ENCODE measurements at places on chromosomes 2 and 18.

DNA sequence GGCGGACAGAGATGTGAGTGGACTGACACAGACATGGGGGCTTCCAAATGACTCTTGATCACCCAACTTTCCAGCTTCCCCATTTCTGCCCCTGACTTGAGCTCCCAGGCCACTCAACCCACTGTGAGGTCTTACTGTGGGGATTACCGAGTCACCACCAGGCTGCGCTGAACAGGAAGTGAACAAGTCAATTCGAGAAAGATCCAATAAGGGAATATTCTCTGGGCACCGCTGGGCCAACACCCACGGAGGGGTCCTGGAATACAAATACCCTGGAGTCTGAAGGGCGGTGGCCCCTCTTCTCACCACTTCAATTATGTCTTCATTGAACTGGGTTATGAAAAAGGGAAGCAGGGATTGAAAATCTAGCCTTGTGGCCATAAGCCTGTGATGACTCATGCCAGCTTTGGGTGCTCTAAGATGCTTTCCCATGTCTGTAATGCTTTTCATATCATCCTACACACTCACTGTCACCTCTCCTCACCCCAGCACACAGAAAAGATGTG, 37.7 kb downstream of the BCL11A start:
- DNase-seq: no peak

GRCh38 chr2:146837857-146838256, 1007.0 kb upstream of the ACVR2A start:
- DNase-seq: no peak

DNA sequence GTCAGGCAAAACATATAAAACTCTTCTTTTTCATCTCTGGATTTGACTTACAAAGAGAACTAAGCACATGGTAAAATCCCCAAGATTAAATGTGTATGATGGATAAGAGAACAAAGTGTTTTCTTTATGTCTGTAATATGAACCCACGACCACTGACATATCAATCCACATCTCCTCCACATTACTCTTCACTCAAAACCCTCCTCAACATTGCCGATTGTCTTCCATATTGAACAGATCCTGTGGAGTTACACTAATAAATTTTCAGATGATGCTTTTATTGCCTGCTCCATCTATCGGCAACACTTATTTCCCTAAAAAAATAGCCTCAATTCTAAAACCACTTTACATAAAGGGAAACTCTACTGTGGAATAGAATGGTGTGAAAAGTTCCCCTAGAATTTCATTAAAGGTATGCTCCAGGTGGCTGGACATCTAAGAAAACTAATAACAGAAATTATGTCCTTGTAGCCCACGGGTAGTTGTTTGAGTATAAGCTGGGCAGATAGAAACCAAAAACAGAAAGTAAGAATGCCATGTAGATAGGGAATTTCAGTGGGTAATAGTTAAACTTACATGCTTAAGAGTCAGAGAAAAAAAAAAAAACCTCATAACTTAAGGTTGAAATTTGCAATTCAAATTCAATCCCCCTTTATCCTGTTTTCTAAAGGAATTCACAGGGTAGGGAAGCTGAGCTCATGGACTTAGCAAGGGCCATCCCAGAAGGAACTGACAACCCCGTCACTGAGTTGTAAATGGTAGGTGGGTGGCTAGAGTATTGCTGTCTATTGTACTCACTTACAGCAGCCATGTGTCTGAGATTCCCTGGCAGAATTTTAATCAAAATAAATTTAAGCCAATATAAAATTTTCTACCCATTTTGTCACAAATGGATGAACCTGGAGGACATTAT, 305.4 kb upstream of the LYPD1 start:
- DNase-seq: no peak

- DNase-seq: no peak
Observed at GRCh38 chr18:159037-159652, 788 bp downstream of the USP14 start.

DNA sequence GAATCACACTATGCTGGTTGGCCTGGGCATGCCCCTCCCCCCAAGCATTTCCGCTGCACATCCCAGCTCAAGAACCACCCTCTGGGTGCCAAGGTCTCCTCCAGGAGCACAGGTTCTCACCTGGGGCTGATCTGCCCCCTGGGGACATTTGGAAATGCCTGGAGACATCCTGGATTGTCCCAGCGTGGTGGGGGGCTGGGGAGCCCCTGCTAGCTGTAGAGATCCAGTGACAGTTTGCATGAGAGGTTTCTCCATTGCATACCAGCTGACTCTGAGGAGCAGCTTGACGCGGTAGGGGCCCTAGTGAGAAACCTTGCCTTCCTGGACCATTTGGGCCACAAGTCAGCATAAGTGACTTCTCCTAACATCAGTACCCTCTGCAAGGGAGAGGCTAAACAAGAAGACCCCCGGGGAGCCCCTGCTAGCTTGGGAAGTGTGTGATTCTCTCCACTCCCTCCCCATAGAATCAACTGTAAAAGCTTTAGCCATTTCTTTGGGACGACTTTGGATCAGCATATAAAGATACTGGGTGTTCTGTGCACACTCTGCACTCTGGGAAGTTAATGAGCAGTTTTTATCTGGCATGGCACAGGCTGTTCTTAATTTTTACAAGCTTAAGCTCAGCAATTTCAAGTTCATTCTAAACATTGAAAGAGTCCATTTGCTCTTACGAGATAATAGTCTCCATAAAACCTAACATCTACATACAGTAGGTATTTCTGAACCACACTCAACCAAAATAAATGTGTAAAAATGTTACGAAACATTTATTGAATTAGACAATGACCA, 94.1 kb downstream of the GBX2 start:
- no peak for DNase-seq

- no peak for DNase-seq
Observed at GRCh38 chr18:27604583-27604982, 419.5 kb upstream of the CHST9 start.

DNA sequence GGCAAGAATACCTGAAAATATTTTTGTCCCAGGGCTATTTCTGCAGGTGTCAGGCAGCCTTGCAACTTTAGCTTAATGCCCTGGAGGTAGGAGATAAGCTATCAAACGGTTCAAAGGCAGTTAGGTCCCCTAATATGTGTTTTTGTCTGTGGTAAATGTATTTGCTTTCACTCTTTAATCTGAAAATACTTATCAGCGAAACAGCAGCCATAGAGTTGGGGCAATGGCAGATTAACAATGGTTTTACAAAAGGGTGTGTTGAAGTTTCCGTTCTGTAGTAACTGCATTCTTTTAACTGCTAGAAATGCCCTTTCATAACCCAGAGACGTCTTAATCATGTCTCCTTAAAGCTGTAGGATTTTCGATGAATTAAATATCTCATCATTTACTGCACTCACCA, 265.0 kb upstream of the TRIB2 start:
- DNase-seq: no peak

GRCh38 chr2:172261292-172261691, 158.6 kb upstream of the DLX2 start:
- no peak for DNase-seq

- no peak for DNase-seq
Observed at GRCh38 chr2:105952131-105952530, 207.4 kb downstream of the NCK2 start.

GRCh38 chr2:202157211-202157990, 81.0 kb downstream of the SUMO1 start:
- no peak for DNase-seq

DNA sequence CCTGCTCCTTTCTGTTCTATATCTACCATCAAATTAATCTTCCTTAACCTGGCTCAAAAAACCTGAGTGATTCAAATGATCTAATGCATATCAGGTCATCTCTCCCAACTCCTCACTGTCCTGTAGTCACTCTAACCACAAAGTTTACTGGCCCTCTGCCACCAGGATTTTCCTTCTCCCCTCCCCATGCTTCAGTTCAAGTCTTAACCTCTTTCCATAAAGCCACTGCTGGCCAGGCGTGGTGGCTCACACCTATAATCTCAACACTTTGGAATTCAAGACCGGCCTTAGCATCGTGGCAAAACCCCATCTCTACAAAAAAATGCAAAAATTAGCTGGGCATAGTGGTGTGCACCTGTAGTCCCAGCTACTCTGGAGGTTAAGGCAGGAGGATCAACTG, 7.5 kb upstream of the SP3 start:
- no peak for DNase-seq

DNA sequence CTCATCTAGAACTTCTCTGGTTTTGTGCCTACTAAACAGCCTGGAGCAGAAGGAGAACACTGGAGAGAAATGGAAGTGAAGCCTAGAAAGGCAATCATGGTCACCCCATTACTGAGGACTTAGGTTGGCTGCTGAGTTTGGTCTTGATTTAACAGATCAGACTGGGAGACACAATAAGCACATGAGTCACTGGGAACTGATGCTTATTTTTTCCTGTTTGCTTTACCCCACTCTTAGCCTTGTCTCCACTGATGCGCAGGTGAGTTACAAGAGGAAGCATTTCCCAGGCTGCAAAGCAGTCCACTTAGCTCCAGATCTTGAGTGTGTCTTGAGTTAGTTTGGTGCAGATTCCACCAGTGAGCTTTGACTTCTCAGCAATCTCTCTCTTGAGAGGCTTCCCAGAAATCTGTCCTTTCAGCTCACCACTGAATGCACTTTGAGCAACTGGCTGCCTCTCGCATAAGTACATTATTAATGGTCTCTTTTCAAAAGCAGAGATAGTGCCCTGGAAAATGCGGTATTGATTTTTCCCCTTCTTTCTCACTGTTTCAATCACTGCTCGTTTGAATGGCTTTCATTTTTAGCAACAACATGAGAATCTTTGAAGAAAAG, 390.2 kb upstream of the SETBP1 start:
- no peak for DNase-seq

GRCh38 chr2:215423234-215423633, 12.6 kb downstream of the FN1 start:
- DNase-seq: no peak

DNA sequence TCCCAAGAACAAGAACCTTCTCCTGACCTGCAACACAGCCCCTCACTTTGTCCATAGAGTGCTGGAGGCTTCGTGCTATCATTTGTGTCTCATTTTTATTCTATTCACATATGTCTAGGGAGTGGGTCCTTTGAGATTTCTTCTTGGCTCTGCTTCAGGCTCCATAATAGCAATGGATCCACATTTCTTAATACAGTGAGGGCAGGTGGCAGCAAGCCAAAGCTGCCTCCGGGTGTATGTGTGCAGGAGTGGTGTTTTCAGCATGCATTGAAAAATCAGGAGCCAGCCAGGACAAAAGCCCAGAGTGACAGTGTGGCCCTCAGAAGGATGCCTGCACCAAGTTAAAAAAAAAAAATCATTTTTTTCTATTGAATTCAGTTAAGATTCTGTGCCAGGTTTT, 115.1 kb upstream of the PELI1 start:
- DNase-seq: no peak

DNA sequence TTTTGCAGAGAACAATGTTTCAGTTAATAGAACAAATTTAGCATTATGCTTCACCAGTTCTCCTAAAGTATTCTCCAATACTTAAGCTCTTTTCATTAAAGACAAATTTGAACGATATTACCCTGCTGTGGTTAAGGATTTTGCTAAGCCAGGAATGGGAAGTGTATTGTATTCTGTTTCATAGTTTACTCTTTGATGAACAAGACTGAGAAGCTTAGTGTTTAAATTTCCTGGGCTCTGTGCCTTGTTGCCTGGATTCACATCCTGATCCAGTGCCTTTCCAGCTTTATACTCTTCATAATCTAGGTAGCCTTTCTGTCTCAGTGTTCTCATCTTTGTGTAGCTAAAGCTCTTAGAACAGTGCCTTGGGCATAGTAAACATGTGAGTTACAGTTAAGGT, 58.6 kb upstream of the GLS start:
- DNase-seq: no peak

- no peak for DNase-seq
Observed at GRCh38 chr2:90207454-90208058, 1516.1 kb downstream of the RPIA start.

DNA sequence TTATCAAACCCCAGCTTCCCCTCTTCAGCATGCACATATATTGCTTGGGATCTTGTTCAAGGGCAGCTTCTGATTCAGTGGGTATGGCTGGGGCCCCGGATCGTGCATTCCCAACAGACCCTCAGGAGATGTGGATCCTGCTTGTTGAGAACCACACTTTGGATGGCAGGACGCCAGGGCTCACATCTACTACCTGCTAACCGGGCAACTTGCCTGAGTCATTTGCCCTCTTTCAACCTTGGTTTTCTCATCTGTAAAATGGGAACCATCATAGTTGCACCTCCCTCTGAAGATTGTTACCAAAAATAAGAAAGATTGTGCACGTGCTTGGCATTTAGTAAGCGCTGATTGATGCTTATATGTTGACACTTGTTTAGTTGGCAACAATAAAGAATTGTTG, 154.6 kb downstream of the ACKR3 start:
- DNase-seq: no peak

DNA sequence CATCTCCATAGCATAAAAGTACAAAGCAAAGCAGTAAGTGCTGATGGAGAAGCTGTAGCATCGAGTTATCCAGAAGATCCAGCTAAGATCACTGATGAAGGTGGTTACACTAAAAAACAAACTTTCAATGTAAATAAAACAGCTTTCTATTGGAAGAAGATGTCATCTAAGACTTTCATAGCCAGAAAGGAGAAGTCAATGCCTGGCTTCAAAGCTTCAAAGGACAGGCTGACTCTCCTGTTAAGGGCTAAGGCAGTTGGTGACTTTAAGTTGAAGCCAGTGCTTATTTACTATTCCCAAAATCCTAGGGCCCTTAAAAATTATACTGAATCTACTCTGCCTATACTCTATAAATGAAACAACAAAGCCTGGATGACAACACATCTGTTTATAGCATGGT, 44.0 kb downstream of the METTL8 start:
- no peak for DNase-seq

- DNase-seq: no peak
Observed at GRCh38 chr18:23690505-23691068, 1.3 kb downstream of the LAMA3 start.

GRCh38 chr2:29218071-29218470, 102.9 kb downstream of the CLIP4 start:
- no peak for DNase-seq

- DNase-seq: no peak
Observed at GRCh38 chr2:23393722-23394121, 8.7 kb downstream of the KLHL29 start.

- no peak for DNase-seq
Observed at GRCh38 chr18:37438417-37439180, 127.0 kb downstream of the CELF4 start.

DNA sequence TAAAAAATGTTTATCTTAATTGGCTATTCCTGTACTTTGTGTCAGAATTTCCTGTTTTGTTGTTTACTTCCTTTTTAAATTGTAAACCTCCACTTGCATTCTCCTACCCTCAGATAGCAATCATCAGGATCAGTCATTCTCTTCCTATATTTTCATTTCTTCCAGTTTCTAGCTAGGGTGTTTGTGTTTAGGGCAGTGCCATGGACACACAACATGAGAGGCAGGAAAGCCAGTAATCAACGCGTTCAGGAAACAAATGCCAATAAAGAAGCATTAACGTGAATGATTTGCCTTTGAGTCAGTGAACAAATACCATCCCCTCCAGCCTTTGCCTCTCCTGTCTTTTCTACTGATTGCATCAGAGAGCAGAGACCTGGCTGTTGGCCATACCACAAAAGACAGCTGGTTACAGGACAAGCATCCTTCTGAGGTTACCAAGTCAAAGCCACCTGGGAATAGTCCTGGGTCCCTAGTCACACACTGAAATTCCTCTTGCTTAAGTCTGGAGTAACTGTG, 56.7 kb upstream of the FHL2 start:
- DNase-seq: no peak

GRCh38 chr2:25714740-25715139, 41.4 kb upstream of the DTNB start:
- DNase-seq: no peak

GRCh38 chr18:8820396-8821082, 115.2 kb downstream of the MTCL1 start:
- DNase-seq: no peak

- DNase-seq: no peak
Observed at GRCh38 chr2:2851806-2852777, 521.0 kb upstream of the MYT1L start.

- DNase-seq: no peak
Observed at GRCh38 chr18:44934901-44935300, 254.2 kb downstream of the SETBP1 start.

Data from activated CD8-positive, alpha-beta memory T cell treated with anti-CD3 and anti-CD28 coated beads for 4 hours (primary cell).